Activated CD8-positive, alpha-beta memory T cell treated with anti-CD3 and anti-CD28 coated beads, Interleukin-2, amount 10 ng/mL, durations not matched to agents 7 days and 5 days (primary cell): ENCODE measurements at places on chromosomes 4 and X. TPM values are rescaled to one million over a fixed set of nuclear protein-coding genes. Genes with fewer than 3 reads are reported as not detected.

Gene GLOD5
- not detected for total RNA-seq

Gene JADE3
- 0.47 TPM for total RNA-seq

Gene FAM9B
- total RNA-seq, result not detected

Gene MUC7
- not detected for total RNA-seq

Gene PDE5A
- total RNA-seq, result 0.18 TPM

Gene PASD1
- not detected for total RNA-seq

Gene MGARP
- total RNA-seq, result not detected

Gene ADGRG4
- not detected for total RNA-seq

Gene NXF2
- not detected for total RNA-seq

Gene ADAMTS3
- total RNA-seq, result not detected

Gene MAGEB10
- not detected for total RNA-seq

Gene PTCHD1
- total RNA-seq, result not detected

Gene SPANXA2
- total RNA-seq, result not detected

Gene EXOC1L
- not detected for total RNA-seq

Gene KIAA1210
- not detected for total RNA-seq

Gene DCAF8L1
- not detected for total RNA-seq

Gene DDX53
- total RNA-seq, result not detected

Gene KIT
- 11.0 TPM for total RNA-seq

Gene OPRPN
- total RNA-seq, result not detected

Gene COQ2
- 20.6 TPM for total RNA-seq

Gene S100G
- not detected for total RNA-seq

Gene MAP7D2
- total RNA-seq, result 0.15 TPM

Gene NKX3-2
- not detected for total RNA-seq

Gene CCKAR
- total RNA-seq, result not detected

Gene DIAPH2
- total RNA-seq, result 14.4 TPM

Gene STATH
- not detected for total RNA-seq

Gene LAGE3
- 38.8 TPM for total RNA-seq

Gene GALNTL6
- total RNA-seq, result not detected

Gene CHST7
- total RNA-seq, result 4.6 TPM

Gene ADGRL3
- not detected for total RNA-seq

Gene DRP2
- total RNA-seq, result 0.94 TPM

Gene CPEB2
- total RNA-seq, result 14.8 TPM

Gene CXCL1
- total RNA-seq, result not detected

Gene SLC25A4
- total RNA-seq, result 5.8 TPM

Gene LEF1
- total RNA-seq, result 30.6 TPM

Gene CTAG1B
- not detected for total RNA-seq

Gene CENPE
- 56.6 TPM for total RNA-seq

Gene MAGEA4
- not detected for total RNA-seq

Gene ENPEP
- 0.93 TPM for total RNA-seq

Gene MXRA5
- total RNA-seq, result not detected

Gene DDIT4L
- total RNA-seq, result 0.58 TPM

Gene PIM2
- total RNA-seq, result 252 TPM

Gene ADH6
- total RNA-seq, result not detected

Gene AMMECR1
- total RNA-seq, result 8.8 TPM

Gene MAGEA12
- not detected for total RNA-seq
